Stimulated activated CD4-positive, alpha-beta T cell treated with anti-CD3 and anti-CD28 coated beads, Interleukin-4, amount 100 ng/mL, for 4 hours (primary cell): ENCODE measurements at places on chromosomes 13 and 19.

DNA sequence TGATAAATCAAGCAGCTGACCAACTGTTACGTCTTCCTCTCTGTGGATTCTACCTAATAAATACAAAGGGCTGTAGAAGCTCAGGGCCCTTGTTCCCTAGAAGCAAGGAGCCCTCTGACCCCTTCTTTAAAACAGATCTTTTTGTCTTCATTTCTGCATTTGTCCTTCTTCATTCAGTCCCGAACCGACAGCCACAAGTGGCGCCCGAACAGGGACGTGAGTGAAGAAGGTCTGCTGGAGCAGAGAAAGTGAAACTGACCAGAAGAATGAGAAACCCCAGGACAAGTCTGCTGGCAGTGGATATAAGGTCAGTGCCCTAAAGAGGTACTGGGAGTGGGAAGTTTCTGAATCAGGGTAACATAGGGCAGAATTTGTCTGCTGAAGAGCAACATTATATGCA, 13.1 kb downstream of the ZNF773 start:
- no peak for DNase-seq

DNA sequence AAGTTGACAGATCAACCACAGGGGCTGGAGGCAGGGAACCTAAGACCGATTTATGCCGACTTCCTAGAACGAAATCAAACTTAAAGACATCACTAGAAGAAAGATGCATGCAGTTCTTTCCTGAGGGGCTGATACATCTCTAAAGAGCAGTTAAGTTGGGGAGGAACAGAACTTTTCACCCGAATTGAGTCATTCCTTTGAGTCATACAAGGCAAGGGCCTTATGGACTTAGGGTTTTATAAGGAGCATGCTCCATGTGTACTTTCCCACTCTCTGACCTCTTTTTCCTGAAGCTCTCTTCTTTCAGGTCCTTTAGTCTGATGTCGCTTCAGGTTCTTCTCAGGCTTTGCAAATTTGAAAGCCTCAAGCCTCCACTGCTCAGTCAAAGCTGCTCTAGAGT, 7.9 kb upstream of the FBXL3 start:
- no peak for DNase-seq

- DNase-seq, result no peak
These were observed 45.2 kb downstream of the MLLT1 start for GRCh38 chr19:6234527-6234926.

- no peak for DNase-seq
These were observed 8.6 kb upstream of the SLC7A9 start for GRCh38 chr19:32877977-32878745.

GRCh38 chr19:27765912-27766725, 1446.8 kb downstream of the UQCRFS1 start:
- DNase-seq, result no peak

DNA sequence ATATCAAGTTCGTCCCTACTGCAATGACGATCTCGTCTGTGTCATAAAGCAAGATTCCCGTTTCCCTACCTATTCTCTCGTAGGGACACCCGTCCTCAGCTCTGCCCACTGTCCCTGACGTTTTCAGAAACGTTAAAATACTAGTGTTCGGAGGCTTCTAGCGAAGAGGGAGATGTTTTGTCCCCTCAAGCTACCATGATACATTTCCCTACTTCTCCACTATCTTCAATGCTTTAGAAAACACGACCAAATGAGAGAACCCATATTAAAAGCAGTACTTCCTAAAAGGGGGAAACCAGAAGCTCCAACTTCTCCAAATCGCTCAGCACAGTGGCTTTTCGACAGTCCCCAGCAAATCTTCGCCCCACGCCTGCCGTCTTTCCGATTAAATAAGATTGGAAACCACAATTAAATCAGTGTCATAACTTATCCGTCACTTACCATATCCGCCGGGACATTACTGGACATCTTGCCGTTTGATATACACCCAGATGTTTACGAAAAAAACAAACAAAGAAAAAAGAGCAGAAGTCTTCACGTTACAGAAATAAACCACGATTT, 1.3 kb downstream of the UBL3 start:
- DNase-seq, result peak; percentile 7

DNA sequence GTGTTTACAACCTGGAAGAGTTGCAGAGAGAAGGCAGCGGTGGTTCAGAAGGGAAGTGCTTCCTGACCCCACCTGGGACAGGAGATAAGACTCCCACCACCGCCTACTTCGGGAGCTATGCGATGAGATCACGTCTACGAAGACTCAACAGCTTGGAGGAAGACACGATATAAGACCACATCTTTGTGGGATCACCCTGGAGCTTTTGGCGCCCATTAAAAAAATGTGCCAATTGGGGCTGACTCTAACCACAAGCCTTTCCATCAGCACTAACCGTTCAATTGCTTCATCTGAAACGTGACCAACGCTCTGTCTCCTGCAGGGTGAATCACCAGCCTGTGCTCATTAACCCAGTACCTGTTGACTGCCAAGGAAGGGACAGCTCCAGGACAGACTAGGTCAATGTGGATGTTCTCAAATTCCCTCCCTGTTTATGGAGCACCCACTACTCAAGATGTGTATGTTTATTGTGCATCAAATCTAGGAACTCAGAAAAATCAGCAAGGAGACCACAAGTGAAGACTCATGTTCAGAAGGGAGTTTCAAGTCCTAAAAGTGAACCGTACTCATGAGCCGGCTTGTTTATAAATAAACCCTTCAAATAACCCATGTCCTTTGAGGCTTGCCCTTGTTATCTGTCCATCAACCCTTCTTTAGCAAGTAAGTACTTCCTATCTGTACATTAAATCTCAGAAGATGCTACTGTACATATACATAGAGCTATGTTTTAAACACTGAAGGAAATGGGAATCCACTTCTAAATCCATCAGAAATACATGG, 67.5 kb downstream of the LATS2 start:
- DNase-seq, result no peak

DNA sequence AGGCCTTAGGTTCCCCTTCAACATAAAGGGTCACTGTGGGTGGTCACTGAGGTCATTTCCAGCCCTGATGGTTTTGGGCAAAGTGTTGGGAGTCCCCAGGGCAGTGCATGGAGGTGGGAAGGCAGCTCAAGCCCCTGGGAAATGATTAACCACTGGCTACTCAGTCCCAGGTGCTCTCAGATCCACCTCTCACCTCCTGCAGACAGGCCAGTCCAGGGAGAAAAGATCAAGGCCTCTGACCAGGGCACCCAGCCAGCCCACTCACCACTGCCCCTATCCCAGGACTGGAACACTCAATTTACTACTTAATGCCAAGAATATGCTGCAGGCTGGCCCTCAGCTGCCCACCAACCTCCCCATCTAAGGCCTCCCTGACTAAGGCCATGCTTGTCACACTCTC, 1307.9 kb downstream of the UQCRFS1 start:
- no peak for DNase-seq
